ENCODE measurements at places on chromosomes 3 and 15.

DNA sequence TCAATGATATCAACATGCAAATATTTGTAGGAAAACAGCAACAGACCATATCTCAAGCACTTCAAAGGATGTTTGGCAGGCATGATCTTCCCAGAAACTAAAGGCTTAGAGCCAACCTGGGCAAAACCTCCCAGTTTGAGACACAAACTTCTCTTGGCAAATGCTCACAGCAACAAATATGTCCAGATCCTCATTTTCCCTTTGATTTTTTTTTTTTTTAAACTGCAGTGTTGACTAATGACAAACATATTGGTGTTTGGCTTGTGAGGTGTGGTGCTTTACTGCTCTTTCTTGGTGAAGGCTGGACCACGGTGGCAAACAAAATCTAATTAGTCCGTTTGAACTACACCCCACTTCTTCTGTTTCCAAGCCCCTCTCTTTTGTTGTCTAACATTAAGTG, 87.2 kb downstream of the EBLN2 start:
- DNase-seq, result no peak

DNA sequence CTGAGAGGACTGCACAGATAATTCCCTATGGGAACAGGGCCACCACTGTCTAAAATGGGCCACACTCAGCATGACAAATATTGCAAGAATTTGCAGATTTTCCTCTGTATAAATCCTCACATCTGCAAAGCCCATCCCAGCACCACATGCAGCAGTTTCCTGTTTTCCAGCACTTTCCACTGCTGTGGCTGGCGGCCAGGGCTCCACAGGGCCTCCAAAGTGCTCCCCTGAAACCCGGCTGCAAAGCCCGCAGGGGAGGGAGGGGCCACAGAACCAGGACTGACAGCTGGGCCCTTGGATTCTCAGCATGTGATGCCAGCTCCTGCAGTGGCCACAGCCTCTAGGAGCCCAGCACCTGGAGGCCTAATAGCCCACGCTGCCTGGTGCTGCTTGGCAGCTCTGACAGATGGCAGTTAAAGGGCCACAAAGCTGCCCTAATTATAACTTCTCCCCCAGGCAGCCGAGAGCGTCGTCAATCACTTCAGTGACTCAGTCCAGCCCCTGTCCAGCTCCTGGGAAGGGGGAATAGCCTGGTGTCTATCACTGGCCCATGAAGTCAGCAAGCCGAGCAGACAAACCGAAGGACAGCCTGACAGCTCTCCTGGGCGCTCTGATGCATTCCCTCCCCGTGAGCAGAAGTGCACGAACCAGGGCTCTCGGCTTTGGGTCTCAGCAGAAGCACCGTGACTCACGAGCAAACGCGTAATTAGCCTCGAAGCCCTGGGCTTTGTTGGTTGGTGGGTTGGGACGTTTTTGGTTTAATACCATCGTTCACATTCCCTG, 4.7 kb downstream of the LRRC15 start:
- DNase-seq, result peak; percentile 98

DNA sequence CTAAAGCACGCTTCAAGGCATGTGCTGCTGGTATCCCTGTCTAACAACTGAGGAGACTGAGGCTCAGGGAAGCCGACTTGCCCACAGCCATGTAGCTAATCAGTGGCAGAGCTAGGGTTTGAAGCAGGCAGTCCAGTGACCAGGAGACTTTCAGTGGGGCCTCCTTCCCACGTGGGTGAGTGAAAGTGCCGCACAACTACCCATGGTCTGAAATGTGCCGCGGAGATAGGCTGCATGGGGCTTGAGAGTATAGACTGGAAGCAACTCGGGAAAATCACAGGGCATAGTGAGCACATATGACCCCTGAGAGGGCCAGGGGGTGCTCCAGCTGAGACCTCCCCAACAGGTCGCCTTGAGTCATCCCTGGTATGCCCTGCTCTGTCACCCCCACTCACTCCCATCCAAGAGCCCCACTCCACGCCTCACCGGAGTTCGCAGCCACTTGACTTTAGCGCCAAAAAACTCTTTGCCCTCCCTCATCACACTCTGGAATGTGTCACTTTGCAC, 19.1 kb downstream of the FAM174B start:
- no peak for DNase-seq

DNA sequence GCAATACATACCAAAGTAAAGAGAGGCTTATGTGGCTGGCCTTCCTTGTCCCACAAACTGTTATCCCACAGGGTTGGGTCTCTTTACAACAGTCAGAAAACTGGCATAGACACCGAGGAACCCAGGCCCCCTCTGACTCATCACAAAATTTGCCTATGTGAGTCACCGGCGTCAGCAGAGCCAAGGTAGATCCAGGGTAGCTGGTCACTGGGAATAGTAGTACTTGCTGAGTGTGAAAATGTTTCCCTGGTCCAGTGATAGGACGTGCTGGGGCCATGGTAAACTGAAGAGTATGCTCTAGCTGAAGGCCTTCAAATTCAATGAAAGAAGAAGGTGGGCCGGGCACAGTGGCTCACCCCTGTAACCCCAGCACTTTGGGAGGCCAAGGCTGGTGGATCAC, 27.1 kb upstream of the SKIL start:
- DNase-seq, result peak; percentile 34

GRCh38 chr3:49772703-49773102, 13.6 kb downstream of the IP6K1 start:
- DNase-seq, result no peak

DNA sequence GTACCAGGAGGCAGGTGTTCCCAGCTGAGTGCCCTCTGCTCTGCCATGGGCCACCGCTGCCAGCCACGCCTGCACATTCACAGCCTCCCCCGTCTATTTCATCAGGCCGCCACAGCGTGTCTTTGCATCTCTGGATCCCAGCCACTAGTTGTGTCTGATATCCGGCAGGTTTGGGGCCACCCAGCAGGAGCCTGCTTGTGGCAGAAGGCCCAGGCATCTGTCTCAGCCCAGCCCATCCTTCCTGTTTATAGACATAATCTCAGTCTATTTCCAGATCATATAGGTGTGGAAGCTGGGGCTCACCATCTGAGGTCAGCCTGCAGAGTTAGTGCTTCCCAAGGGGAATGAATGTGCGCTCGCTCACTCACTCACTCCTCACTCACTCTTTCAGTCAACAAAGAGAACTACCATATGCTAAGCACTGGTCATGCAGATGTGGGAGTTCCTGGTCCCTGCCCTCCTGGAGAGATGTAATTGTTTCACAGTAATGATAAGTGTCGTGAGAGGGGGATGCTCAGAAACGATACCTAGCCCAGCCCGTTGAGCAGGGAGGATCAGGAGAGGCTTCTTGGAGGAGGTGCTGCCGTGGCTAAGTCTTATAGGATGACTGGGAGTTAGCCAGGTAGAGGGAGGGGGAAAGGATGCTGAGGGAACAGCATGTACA, 60.6 kb downstream of the FGD5 start:
- DNase-seq, result peak; percentile 32

GRCh38 chr15:43977072-43977884, 150.5 kb downstream of the WDR76 start:
- DNase-seq, result no peak

DNA sequence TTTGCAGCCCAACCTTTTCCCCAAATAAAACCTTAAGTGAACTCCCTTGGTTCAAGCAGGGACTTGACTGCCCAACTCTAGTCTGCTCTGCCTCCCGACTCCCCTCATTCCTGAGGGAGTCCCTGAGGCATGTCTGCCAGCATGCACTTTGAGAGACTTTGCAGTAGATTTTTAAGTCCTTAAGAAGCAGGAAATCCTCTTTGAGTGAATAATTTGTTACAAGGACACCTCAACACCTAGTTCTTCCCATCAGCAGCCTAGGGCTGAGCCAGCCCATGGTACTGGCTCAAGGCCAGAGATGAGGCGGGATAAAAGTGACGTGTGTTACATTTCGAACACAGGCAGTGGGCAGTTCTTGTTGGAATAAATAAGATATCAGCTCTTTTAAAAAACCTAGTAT, 204.3 kb upstream of the SLC2A2 start:
- peak; percentile 11 for DNase-seq

GRCh38 chr3:31469385-31469784, 63.3 kb upstream of the STT3B start:
- DNase-seq, result no peak

GRCh38 chr3:153372326-153372725, 210.3 kb downstream of the RAP2B start:
- peak; percentile 75 for DNase-seq

GRCh38 chr3:27060336-27060735, 308.8 kb downstream of the NEK10 start:
- no peak for DNase-seq

- no peak for DNase-seq
These were observed 115.7 kb downstream of the MBNL1 start for GRCh38 chr3:152384412-152384811.

DNA sequence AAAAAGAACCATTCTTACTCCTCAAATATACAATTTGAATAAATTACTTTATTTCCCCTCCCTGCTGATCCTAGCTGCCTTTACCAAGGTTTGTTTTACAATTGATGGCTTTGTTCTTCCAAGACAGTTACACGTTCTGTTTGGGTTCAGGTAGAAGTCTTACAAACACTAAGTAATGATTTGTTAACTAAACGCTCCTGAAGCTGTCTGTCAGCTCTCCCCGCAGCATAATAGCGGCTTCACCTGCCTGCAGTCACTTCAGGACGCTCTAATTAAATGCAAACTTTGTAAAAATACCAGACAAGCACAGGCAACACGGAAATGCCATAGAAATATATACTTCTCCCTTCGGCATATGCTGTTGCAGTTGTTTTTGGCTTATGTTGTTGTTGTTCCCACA, 176.4 kb upstream of the MDFIC2 start:
- no peak for DNase-seq

DNA sequence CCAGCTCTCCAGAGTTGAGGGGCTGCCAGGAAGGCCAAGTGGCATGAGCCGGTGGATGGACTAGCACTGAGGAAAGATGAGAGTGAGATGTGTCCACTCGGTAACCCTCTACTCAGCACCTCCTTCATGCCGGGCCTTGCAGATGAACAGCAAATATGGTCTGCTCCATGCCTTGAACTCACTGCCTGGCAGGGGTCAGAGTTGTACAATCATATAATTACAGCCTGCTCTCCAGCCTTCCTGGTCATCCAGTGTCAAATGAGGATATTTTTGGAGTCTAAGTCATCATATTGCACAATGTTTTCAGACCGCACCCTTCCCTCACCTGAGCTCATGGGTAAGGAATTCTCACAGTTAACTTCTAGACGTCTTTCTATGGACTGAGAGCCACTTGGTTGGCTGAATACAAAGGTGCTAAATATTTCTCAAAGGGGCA, 4.9 kb downstream of the MGLL start:
- peak; percentile 71 for DNase-seq

DNA sequence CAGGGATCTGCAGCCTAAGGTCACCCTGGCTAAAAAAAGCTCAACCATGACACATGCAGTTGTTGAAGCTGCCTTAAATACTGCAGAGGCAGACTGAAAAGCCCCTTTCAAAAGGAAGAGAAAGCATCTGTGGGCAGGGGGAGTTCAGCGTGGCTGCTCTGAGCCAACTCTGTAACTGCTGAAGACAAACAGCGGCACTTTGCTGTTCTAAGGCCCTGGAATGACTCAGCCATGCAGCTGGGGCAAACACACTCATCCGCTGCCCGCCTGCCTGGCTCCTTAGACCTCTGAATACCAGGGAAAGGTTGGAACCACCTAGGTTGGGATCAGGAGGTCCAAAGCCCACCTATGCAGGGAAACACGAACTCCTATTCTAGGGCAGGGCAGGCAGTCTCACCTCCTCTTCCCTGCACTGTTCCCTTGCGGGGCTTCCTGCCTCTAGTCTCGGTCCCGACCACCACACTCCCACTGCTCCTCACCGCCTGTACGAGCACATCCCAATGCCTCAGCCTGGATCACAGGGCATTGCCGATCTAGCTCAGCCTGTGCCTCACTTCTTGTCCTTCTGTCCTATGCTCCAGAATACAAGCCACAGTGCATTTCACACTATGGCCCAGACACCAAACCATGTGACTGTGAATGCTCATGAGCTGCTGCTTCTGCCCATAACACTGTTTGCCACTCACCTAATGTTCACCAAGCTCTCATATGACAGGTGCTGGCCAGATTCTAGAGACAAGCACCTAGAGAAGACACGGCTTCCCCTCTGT, 6.6 kb upstream of the MUSTN1 start:
- no peak for DNase-seq

DNA sequence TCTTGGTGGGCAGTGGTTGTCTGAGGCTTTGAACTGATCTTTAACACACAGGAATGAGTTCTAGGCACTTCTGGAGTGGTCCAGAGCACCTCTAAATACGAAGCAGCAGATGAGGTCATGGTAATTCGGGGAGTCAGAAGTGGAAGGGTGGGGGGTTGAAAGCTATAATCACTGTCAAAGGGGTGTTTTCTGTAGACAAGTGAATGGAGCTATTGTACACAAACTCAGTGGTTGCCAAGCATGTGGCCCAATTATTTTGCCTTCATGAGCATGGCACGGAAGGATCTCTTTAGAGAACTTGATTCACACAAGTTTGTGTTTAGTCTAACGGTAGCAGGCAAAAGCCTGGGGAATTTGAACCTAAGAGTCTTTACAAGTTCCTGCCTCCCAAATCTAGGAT, 6.3 kb downstream of the FRMD5 start:
- no peak for DNase-seq

DNA sequence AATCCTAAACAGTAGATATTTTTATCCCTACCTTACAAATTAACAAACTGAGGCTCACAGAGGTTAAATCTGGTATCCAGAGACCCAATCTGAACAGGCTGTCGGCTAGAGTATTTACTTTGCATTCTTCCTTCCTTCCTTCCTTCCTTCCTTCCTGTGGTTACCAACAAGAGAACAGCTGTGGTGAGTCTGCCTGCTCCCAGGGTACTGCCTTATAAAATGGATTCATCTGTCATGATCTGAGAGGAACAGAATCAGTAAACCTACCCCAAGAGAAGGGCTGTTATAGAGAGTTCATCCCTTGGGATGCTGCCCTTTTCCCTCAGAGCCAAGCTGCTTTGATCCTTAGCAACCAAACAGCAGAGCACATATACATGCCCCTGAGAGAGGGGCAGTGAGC, 3.6 kb downstream of the GADL1 start:
- DNase-seq, result no peak

DNA sequence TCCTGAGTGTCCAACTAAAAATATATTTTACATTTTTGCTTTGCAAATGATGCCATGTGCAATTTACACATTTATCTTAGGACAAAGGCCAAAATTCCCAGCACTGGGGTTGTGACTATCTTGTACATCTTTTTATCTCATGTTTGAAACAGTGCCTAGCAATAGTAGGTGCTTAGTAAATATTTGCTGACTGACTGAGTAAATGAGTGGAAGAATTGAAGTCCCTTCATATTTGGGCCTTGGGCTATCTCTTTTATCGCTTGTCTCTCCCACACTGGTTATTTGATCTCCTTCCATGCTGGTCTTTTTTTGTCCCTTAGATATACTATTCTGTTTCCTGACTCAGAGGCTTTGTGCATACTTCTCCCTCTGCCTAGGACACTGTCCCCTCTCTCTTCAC, 213.1 kb upstream of the GOLGA6L4 start:
- DNase-seq, result no peak

- DNase-seq, result no peak
These were observed 29.8 kb upstream of the PTPRG start for GRCh38 chr3:61531528-61531927.

DNA sequence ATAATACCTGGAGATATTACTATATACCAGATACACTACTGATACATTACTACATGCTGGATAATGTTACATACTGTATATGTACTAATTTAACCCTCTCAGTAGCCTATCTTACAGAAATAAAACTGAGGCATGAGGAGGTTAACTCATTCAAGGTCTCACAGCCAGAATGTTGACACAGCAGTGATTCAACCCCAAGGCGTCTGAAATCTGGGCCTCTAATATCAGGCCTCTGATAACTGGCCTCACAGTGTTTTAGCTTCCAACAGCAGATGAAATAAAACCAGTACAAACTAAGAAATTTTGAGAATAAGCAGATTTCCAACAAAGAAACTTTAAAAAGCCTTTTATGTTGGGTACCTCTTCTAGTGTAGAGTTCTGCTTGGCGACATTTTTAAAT, 23.4 kb downstream of the DZIP1L start:
- DNase-seq, result peak; percentile 25
